ENCODE measurements at places on chromosomes 2 and 18. TPM values are rescaled to one million over a fixed set of nuclear protein-coding genes. Genes with fewer than 3 reads are reported as not detected.

CRIM1 gene
- 134 TPM for total RNA-seq

LPIN1 gene
- total RNA-seq = 13.5 TPM

ABCG5 gene
- not detected for total RNA-seq

GPBAR1 gene
- 0.15 TPM for total RNA-seq

WIPF1 gene
- total RNA-seq = 19.3 TPM

FIGN gene
- 2.1 TPM for total RNA-seq

LIMS4 gene
- 0.88 TPM for total RNA-seq

MC5R gene
- total RNA-seq = not detected

SLC23A3 gene
- 0.58 TPM for total RNA-seq

TMEFF2 gene
- 0.15 TPM for total RNA-seq

CCBE1 gene
- total RNA-seq = 8.3 TPM

LRRC30 gene
- total RNA-seq = not detected

EMX1 gene
- total RNA-seq = 0.20 TPM

PSMA8 gene
- not detected for total RNA-seq

VWA3B gene
- 0.43 TPM for total RNA-seq

EMILIN1 gene
- total RNA-seq = 0.36 TPM

DLGAP1 gene
- not detected for total RNA-seq

NEMP2 gene
- 5.8 TPM for total RNA-seq

GYPC gene
- not detected for total RNA-seq

IL36RN gene
- total RNA-seq = 0.06 TPM

HRH4 gene
- total RNA-seq = not detected

Measured in A549 treated with CpdA at 1 μM for 4 hours (cell line).